NCI-H187 treated with DMSO at 0.1 percent for 48 hours (cell line): ENCODE measurements at places on chromosomes 13 and 19.

DNA sequence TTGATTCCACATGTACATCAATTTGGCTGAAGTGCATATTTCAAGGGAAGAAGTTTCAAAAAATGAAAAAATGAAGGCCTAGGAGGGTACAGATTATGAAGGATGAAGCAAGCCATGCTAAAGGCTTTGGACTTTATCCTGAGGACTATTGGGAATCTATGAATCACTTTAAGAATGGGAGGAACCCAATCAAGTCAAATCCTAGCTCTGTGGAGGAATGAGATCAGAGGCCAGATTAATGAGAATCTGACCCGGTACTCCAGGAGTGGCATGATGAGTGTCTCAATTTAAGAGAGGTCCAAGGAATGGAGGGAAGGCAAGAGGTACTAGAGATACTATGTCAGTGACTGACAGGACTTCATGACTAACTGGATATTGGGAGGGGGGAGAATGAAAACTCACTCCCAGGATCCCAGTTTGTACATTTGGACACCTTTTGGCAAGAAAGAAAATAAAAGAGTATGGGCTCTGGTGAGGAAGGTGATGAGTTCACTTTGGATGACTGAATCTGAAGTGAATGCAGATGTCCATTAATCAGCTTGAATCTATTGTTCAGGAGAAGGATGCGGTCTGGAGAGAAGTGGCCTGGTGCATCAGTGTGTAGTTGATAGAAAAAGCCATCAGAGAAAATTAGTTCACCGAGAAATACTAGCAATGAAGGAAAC is 349.0 kb downstream of the EFNB2 start:
- no peak for DNase-seq

GRCh38 chr19:867301-867793 is 7.9 kb downstream of the CFD start:
- no peak for DNase-seq

- DNase-seq = peak; percentile 74
Observed at GRCh38 chr19:40613690-40614621, 12.8 kb downstream of the LTBP4 start.

DNA sequence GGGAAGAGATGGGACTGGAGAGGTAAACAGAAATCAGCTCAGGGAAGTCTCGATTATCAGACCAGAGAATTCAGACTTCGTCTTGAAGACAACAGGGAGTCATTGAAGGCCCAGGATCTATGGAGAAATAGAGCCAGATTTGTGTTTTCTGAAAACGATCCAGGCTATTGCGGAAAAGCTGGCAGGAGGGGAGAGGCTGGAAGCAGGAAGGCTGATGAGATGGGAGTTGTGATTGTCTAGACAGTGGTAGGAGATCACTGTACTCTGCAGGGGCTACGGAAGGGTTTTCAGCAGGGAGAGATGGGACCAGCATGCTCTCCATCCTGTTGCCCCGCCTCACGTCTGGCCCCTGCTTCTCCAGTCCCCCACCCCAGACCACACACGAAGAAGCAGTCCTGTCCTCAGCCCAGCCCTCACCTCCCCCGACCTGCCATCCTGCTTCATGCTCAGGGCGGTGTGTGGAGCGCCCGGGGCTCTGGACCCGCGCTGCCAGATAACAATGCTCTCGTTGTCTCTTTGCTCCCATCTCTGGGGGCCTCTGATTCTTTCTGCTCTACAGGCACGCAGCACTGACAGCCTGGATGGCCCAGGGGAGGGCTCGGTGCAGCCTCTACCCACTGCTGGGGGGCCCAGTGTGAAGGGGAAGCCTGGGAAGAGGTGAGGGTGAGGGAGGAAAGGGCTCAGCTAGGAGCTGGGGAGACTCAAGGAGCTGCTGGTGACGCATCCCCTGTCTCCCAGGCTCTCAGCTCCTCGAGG is 1.9 kb downstream of the ARHGAP33 start:
- no peak for DNase-seq

GRCh38 chr19:35959040-35959967 is 23.1 kb downstream of the LRFN3 start:
- DNase-seq = no peak

GRCh38 chr13:60976367-60976766 is 439.3 kb downstream of the PCDH20 start:
- DNase-seq = no peak

DNA sequence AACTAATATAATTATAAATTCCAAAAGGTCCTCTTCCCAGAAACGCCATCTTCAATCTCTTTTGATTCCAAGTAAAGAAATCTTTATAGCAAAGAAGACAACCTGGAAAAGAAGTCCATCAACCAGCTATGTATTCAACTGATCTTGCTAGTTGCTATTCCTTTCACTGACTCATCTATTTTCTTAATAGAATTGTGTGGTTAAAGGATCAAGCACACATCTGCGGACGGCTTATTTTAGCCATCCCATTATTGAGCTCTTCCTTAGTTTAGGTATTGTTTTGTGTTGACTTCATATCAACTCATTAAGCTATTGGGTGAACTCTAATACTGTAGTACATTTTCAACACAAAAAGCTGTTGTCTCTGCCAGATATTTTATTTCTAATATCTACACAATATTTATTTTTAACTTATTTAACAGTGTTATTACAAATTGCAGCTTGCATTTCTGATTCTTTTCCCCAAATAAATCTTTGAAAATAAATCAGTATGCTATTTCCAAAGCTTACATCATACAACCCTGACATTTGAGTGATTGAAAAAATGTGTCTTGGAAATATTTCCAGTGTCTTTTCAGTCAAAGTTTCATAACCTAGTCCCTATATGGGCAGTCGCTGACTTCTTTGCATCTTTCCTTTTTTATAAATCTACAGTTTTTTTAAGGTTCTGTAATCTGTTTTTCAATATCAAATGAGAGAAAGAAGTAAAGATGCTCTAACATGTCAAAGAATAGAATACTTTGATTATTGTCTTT is 158.8 kb upstream of the SPRY2 start:
- DNase-seq = no peak

GRCh38 chr13:112850273-112850672 is 118.7 kb upstream of the MCF2L start:
- no peak for DNase-seq

DNA sequence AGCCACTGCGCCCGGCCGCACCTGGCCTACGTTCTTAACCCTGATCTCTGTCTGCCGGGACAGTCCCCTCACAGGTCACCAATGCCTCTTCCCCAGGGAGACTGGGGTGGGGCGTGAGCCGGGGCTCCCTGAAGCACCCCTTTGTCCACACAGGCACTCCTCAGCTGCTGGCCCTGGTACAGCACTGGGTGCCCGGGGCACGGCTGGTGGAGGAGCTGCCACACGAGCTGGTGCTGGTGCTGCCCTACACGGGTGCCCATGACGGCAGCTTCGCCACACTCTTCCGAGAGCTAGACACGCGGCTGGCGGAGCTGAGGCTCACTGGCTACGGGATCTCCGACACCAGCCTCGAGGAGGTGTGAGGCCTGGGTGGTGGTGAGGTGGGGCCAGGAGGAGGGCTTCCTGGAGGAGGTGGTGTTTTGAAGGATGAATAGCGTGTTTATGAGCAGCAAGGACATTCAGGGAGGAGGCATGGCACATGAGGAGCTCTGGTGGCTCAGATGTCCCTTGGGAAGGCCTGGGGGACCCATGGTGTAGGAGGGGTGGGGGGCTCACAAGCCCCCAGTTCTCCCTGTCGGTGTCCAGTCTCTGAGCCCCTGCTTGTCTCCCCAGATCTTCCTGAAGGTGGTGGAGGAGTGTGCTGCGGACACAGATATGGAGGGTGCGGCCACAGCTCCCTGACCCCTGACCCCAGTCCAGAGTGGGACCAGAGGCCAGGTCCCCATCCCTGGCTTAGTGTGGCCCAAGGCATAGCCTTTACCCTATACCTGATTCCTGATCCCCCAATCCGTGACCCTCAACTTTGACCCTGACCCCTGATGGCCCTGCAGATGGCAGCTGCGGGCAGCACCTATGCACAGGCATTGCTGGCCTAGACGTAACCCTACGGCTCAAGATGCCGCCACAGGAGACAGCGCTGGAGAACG is 13.5 kb upstream of the ARHGAP45 start:
- no peak for DNase-seq

GRCh38 chr13:79679334-79679733 is 198.4 kb downstream of the NDFIP2 start:
- no peak for DNase-seq

DNA sequence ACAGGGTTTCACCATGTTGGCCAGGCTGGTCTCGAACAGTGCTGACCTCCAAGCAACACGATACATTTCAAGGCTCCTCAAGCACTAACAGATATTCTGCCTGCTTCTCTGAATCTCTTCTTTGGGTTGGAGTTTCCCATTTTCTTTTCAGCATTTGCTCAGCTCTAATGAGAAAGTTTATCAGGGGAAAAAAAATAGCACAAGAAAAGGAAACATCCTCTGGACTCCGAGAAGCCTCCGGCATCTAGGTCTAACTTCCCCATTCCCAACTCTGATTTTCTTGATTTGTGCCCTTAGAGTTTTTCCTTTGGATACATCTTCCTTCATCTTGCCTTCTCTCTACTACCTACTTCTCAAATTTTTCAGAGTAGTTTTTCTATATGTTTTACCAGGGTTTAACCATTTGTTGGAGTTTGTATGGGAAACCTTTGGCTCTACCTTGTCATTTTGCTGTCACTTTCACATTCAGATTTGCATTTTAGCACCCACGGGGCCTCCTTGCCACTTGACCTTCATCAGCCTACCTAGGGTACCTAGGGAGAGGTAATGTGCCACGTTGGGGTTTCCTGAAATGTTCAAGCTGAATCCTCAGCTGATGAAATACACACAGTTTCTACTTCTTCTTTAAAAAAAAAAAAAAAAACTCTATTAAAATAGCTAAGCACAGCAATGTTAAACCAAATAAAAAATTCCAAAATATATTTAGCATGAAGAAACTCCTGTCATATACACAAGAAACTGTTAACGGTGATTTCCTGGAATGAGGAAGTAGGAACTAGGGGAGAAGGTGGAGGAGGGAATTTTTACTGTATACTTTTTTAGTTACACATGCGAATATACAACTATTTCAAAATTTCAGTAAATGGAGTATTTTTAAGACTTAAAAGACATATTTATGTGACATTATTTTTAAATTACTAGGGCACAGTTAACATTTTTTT is 5.1 kb upstream of the USP12 start:
- no peak for DNase-seq

GRCh38 chr19:8519388-8519787 is 5.4 kb upstream of the ZNF414 start:
- no peak for DNase-seq

DNA sequence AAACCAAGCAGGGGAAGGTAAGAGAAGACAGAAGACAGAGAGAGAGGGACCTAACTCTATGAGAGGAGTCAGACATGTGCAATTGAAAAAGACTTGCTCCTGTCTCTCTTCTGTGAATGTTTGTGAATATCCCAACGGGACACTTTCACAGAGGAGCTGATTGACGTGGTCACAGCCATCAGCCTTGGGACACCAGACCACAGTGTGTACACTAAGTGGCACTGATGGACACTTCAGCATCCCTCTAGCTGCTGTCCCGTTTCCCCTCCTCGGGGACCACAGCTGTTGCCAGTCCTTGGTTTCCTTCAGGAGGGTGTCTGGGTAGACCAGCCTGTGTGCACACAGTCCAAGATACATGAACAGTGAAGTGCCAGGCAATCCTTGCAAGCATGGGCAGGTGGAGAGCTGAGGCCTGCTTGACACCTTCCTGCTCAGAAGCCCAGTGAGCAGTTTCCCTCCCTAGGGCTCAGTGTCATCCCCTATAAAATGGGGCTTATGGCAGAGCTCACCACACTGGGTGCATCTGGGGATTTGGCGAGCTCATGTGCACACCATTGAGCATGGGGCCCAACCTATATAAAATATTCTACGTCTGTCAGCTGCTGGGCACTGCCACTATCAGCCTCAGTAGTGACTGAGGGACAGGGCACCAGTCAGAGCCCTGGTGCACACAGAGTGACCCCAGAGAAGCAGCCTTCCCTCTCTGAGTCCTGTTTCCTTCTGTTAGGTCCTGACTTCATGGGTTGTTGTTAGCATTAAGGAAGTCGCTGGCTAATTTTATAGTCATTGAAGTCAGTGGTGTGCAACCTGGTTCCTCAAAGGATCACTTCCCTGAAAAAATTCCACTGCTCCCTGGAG is 4.3 kb upstream of the USF2 start:
- no peak for DNase-seq

- peak; percentile 87 for DNase-seq
Observed at GRCh38 chr13:102707467-102707866, 12.6 kb upstream of the METTL21C start.

DNA sequence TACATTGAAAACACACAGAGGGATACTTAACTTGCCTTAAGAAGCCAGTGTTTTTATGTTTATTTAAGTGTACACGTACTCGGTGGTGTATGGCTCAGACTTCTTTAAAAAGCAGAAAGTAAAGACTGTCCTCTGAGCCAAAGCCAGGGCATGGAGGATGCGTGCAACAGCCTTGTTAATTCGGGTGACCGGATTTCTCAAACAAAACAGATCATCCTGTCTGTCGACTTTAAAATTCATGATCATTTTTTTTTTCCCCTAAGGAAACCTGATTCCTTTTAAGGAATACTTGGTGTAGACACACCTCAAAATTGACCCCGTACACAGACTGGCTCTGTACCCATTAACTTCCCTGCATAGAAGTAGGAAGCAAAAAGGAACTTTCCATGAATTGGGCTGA is 124.7 kb upstream of the RNF113B start:
- DNase-seq = no peak

DNA sequence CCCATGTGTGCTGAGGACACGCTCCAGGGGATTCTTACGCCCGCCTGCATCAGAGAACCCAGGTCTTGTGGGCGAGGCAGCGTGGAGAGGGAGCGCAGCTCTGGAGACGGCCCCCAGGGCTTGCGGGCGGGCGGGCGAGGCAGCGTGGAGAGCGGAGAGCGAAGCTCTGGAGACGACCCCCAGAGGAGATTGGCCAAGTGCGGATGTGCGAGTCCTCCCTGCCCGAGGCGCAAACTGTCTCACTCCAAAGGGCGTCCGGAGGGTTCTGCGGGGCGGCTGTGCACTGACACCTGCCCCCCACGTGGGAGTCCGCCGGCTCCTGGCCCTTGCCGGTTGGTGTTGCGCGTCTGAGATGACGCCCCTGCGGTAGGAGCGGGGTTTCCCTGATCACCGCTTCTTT is 39.8 kb downstream of the MCF2L start:
- DNase-seq = no peak

DNA sequence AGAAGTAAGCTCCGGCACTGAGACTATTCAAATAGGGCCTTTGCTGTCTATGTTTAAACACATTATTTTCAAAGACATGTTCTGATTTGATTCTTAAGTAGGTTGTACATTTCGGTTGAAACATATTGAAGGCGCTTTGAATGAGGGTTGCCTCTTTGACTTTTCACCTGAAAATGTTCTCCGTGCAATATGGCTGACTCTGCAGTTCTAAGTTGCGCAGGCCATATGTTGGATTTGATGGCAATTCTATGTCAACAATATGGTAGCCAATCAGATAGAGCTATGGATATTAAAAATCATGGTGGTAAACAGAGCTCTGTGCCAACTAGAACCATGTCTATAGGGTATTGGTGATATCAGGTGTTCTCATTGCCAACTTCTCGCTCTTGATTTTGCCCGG is 307.3 kb downstream of the NALCN start:
- DNase-seq = no peak
